ENCODE measurements at places on chromosomes 12 and 14. TPM values are rescaled to one million over a fixed set of nuclear protein-coding genes. Genes with fewer than 3 reads are reported as not detected.

- DNase-seq, result no peak
- H3K4me3 ChIP-seq, result no peak overlapping the region
- no peaks in the 10 kb centered on the region for H3K36me3 ChIP-seq
- no peaks in the 10 kb centered on the region for H3K4me1 ChIP-seq
Observed at GRCh38 chr12:13596714-13597113, 384.7 kb downstream of the GRIN2B start.

DNA sequence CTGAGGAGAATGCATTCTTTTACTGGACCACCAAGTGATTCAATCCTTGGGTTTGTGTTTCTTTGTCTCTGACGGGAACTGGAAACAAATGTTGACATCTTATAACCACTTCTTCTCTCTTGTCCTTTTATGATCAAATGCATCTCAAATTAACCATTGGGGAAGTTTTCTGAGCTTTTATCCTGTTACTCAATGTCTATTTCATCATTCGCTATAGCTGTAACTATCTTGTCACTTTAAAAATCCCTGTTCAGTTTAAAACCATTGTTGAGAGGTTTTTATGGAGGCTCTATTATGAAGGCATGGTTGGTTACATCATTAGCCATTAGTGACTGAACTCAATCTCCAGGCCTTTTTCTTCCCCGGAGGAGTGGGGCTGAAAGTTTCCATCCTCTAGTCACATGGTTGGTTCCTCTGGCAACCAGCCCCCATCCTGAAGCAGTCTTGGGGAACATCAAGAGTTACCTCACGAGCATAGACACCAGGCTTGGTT, 2.7 kb upstream of the CLEC6A start:
- no peaks in the 10 kb centered on the region for H3K4me1 ChIP-seq
- no peak overlapping the region for H3K4me3 ChIP-seq
- no peak for DNase-seq
- no peak overlapping the region for H3K27ac ChIP-seq
- H3K27me3 ChIP-seq, result peaks cover under 1% of the 10 kb centered on the region

DNA sequence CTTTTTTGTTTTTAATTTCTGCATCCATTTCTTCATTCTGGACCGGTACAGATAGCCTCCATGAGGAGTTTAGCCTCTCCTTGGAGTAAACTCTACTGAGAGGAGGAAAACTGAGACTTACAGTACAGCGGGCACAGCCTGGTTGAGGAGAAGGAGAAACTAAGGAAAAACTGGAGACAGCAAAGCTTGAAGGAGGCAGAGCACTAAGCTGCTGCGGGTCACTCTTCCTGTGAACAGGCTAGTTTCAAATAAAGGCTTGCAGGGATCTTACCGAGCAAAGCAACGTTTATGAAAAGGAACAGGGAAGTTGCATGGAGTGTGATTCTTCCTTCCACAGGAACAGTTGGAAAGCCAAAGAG, 348 bp upstream of the SSTR1 start:
- peaks cover 18% of the 10 kb centered on the region for H3K27me3 ChIP-seq
- DNase-seq, result no peak
- peak overlapping the region; percentile 62 for H3K4me3 ChIP-seq
- no peaks in the 10 kb centered on the region for H3K36me3 ChIP-seq

DNA sequence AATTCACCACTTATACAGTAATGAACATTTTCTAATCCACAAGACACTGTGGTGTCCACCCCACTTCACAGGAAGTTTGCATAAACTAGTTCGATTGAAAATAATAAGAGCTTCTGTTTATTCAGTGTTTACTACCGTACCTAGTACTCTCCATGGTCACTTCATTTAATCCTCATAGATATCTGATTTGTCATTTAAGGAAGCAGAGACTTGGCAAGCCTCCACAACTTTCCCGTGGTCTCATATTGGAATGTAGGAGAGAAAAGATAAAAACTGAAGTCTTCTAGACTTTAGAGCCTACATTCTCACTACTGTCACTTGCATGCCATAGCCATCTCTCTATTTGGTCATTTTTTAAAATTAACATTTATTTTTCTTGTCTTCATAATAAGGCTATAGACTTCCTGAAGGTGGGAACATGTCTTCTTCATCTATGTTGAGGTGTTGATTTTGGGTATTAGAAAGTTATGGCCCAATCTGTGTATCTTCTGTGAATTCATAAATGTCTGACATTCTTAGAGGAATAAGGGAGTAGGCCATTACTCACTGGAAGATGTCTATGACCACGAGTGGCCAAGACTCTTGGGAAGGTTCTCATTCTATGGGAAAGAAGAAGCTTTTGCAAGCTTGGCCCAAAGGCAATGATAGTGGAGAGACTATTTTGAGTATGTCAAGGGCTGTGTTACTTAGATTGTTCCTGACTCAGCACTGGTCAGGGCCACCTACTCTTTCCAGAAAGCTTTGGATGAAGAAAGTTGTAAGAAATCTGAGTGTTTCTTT, 423.7 kb downstream of the LRIG3 start:
- DNase-seq, result no peak
- H3K4me1 ChIP-seq, result no peaks in the 10 kb centered on the region

DNA sequence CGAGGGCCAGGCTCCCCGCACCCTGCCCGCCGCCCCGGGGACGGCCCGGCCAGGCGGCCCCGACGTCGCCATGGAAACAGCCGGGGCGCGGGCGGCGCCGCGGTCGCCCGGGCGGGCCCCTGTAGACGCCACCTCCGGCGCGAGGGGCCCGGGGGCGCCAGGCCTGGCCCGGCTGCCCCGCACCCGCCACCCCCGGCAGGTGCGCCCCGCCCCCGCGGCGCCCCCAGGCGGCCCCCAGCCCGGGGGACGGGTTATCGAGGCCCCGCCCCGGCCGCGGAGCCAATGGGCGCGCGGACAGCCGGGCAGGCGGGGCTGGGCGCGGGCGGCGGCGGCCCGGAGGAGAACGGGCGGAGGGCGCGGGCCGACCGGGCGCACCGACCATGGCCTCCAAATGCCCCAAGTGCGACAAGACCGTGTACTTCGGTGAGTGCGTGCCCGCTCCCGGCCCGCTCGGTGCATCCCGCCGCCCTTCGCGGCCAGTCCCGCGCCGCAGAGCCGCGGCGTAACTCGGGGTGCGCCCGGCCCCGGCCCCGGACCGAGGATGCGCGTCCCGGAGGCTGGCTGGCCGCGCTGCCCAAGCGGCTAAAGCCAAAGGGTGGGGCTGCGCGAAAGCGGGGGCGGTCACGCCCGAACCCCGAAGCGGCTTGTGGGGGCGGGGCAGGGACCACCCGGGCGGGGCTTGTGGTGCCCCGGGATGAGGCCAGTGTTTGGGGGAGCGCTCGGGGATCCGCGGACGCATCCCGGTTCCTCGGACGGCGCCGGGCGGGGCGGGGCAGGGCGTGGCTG, at the start of gene CRIP2:
CRIP2 (plus strand) TSS at position 339 of the 786 bp plus-strand sequence; CDS start at position 381, 42 bp downstream.
- peak within 1 kb of the TSS; percentile 67 for H3K27ac ChIP-seq
- H3K36me3 ChIP-seq, result peaks cover 11% of the 10 kb centered on the region
- H3K4me3 ChIP-seq, result peak within 1 kb of the TSS; percentile 78

DNA sequence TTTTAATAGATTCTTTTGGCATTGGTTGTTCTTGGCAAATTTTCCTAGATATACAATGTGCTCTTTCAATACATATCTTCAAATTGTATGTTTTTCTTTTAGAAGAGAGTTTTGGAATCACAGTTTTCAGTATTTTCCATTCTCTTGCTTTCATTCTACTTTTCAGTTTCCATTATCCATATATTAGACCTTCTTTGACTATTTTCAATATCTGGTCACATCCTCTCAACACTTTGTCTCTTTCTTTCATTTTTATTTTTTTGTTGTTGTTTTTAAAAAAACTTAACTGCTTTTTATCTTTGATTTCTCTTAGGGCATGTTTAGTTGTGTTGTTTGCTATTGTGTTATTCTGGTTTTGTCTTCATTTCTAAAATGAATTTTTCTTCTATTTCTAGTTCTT, 59.9 kb upstream of the CLMN start:
- H3K27me3 ChIP-seq, result no peaks in the 10 kb centered on the region
- H3K4me3 ChIP-seq, result no peak overlapping the region
- H3K27ac ChIP-seq, result no peak overlapping the region
- no peaks in the 10 kb centered on the region for H3K4me1 ChIP-seq
- no peak for DNase-seq

- peaks cover 78% of the 10 kb centered on the region for H3K4me1 ChIP-seq
- DNase-seq, result peak; percentile 64
Observed at GRCh38 chr12:124548854-124549378, 18.5 kb downstream of the NCOR2 start.

GRCh38 chr14:77738559-77739250, 22.3 kb downstream of the SNW1 start:
- H3K36me3 ChIP-seq, result peaks cover 5% of the 10 kb centered on the region
- DNase-seq, result no peak
- peak overlapping the region; percentile 76 for H3K27ac ChIP-seq
- no peaks in the 10 kb centered on the region for H3K27me3 ChIP-seq
- peak overlapping the region; percentile 4 for H3K4me3 ChIP-seq
- peaks cover 15% of the 10 kb centered on the region for H3K4me1 ChIP-seq

DNA sequence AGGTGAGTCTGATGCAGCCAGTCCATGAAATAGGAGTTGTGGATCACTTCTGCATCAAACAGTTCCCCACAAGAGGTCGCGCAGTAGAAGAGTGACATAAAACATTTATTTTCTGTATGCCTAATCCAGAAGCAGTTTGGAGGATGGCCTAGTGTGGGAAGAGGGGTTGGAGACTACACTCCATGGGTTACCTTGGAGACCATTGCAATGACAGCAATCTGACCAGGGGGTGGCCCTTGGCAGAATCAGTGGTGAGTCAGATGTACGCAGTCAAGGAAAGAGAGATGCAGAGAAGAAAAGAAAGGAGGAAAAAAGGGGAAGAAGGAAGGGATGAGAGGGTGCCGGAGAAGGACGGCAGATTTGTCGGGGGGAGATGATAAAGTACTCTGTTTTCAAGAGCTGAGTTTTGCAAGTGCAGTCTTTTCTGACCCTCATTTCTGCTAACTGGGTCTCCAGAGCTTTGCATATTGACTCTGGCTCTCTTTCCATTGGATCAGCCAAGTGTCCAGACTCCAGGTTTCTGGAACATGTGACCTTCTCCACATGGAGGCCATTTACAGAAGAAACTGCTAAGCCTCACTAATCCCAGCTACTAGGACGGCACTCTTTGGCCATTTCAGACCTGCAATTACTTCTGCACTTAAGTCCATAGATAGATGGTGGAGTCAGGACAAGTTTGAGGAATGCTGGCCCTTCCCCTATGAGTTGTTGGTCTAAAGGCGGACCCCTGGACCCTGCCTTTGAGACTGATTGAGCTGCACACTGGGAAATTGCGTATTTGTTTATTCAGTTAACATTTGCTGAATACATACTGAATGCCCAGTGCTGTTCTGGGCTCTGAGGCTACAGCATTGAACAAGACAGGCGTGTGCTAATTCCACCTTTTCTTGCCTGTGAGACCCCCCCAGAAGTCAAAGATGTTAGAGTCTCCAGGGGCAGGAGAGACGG, 424.2 kb downstream of the BCL11B start:
- H3K36me3 ChIP-seq, result no peaks in the 10 kb centered on the region
- no peak overlapping the region for H3K4me3 ChIP-seq
- no peaks in the 10 kb centered on the region for H3K27me3 ChIP-seq
- H3K27ac ChIP-seq, result no peak overlapping the region
- DNase-seq, result no peak

- H3K36me3 ChIP-seq, result no peaks in the 10 kb centered on the region
- no peak for DNase-seq
- H3K4me1 ChIP-seq, result no peaks in the 10 kb centered on the region
- H3K27me3 ChIP-seq, result no peaks in the 10 kb centered on the region
- no peak overlapping the region for H3K4me3 ChIP-seq
Observed at GRCh38 chr14:71961972-71962371, 29.7 kb downstream of the RGS6 start.

GRCh38 chr14:101490771-101491170, 70.5 kb upstream of the DIO3 start:
- H3K36me3 ChIP-seq, result no peaks in the 10 kb centered on the region
- H3K4me1 ChIP-seq, result no peaks in the 10 kb centered on the region
- no peak for DNase-seq
- no peak overlapping the region for H3K4me3 ChIP-seq

DNA sequence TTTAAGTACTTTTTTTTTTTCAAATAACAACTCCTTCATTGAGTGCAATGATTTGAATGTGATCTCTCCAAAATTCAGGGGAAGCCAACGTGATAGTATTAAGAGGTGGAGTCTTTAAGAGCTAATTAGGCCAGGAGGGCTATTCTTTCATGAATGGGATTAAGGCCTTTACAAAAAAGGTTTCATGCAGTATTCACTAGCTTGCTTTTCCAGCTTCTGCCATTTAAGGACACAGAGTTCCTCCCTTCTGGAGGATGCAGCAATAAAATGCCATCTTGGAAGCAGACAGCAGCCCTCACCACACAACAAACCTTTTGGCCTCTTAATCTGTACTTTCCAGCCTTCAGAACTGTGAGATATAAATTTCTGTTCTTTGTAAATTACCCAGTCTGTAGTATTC, 586.8 kb upstream of the LMO3 start:
- no peaks in the 10 kb centered on the region for H3K36me3 ChIP-seq
- DNase-seq, result no peak
- H3K4me3 ChIP-seq, result no peak overlapping the region

- DNase-seq, result no peak
- no peak overlapping the region for H3K4me3 ChIP-seq
- no peak overlapping the region for H3K27ac ChIP-seq
- peaks cover 9% of the 10 kb centered on the region for H3K4me1 ChIP-seq
- H3K36me3 ChIP-seq, result no peaks in the 10 kb centered on the region
Observed at GRCh38 chr12:107057071-107057834, 36.1 kb downstream of the CRY1 start.

DNA sequence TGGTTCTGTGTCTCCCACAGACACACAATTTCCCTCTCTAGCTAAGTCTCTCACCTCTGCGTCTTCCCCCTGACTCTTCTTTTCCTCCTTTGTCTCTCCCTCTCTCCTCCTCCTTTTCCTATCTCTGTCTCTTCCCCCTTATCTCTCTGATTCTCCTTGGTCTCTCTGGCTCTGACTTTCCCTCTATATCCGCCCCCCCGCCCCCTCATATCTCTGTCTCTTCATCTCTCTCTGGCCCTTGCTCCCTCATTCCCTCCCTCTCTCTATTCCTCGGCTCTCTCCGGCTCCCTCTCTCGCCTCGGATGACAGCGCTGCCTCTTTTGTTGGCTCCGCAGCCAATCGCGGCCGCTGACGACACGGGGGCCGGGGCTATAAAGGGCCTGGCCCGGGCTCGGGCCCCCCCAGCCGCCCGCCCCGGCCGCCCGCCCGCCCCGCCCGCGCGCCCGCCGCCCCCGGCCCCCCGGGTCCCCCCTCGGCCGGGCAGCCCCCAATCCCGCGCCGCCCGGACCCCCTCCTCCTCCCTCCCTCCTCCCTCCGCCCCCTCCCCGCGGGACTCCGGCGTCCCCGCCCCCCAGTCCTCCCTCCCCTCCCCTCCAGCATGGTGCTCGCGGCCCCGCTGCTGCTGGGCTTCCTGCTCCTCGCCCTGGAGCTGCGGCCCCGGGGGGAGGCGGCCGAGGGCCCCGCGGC, at the start of gene GDF11:
GDF11 (plus strand) TSS at position 404 of the 687 bp plus-strand sequence; CDS start at position 599, 195 bp downstream.
- H3K4me1 ChIP-seq, result peaks cover 19% of the 10 kb centered on the region
- H3K27ac ChIP-seq, result no peak within 1 kb of the TSS
- peak; percentile 85 for DNase-seq
- peak within 1 kb of the TSS; percentile 67 for H3K4me3 ChIP-seq
- H3K36me3 ChIP-seq, result no peaks in the 10 kb centered on the region
- H3K27me3 ChIP-seq, result peaks cover 3% of the 10 kb centered on the region

GRCh38 chr14:100828031-100828769, 2.3 kb downstream of the MEG3 start:
- no peaks in the 10 kb centered on the region for H3K36me3 ChIP-seq
- peaks cover 63% of the 10 kb centered on the region for H3K27me3 ChIP-seq
- no peak for DNase-seq
- H3K27ac ChIP-seq, result no peak overlapping the region
- no peaks in the 10 kb centered on the region for H3K4me1 ChIP-seq
- peak overlapping the region; percentile 46 for H3K4me3 ChIP-seq

PLXNC1 gene
- total RNA-seq, result 2.8 TPM

TAS2R42 gene
- not detected for total RNA-seq

SAV1 gene
- 37.1 TPM for total RNA-seq

GPRC5D gene
- not detected for total RNA-seq

SLC6A15 gene
- not detected for total RNA-seq

ZNF891 gene
- total RNA-seq, result 0.69 TPM

MYF5 gene
- total RNA-seq, result 4.7 TPM

All from psoas muscle (tissue), 8 donors.